ENCODE measurements at places on chromosomes 5 and 9.

DNA sequence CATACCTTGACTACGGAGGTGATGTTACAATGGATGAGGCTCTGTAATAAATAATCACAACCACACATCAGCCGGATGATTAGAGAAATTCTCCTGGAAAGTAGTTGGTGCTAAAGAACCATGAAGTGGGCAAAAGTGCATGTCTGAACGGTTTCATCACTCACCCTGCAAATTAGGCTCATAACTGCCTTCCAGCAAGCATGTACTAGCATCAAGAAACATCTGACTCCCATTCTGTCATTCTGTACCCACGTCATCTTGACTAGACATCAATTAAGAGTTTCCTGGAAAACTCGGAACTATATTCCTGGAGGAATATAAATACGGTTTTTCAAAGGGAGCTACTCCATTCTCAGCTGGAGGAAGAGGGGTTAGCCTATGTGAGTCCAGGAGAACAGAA, 52.2 kb downstream of the HSD17B3 start:
- no peak for DNase-seq

- DNase-seq = no peak
These were observed 12.8 kb downstream of the PDLIM4 start for GRCh38 chr5:132270335-132270665.

DNA sequence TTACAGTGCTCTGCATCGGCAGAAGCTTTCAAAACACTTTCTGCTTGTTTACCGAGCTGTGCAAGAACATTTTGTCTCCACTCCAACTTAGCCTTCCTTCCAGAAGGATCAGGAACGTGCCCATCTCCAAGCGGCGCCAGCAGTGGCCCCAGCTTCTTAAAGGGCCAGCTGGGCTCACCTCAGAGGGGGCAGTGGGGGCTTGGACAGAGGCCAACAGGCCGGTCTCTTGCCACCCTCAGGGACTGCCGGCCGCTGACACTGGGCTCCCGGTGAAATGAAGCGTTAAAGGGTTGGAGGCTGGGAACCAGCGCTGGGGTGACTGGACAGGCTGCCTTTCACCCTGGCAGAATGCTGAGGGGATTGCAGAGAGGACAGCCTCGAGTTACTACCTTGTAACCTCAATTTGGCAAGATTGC, 67.0 kb upstream of the RNU6ATAC start:
- no peak for DNase-seq

GRCh38 chr5:148909766-148910165, 83.4 kb downstream of the ADRB2 start:
- no peak for DNase-seq

DNA sequence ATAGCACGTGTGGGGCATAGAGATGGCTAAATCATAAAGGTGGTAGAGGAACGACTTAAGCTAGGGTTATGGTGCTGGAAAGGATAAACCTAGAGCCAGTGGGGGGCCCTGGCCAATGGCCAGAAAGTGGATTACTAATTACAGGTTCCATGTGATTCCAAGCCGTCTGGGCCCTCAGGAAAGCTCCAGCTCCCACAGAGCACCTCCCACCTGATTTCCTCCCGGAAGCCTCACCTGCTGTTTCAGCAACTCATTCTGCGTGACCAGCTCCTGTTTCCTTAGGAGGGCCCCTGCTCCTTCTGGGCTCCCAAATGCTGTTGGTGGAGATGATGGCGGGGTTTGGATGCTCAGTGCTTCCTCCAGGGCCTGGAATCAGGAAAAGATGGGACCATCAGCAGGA, 16.2 kb downstream of the GPX3 start:
- no peak for DNase-seq

DNA sequence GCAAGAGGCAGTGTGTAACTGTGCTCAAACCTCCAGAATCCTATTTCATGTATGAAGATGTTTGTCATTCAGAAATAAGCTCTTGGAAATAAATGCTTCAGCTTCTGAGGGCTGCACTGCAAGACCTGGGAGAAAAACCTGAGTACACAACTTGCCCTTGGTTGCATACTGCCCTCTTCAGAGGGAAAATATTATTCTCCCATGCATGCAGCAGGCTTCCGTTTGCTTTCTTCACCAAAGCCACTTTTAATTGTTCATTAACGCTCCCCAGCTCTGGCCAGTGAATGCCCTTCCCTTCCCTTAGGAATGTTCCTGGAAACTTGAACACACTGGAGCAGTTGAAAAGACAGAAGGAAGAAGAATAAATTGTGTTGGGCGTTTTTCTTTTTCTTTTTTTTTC, 2.5 kb upstream of the WHRN start:
- no peak for DNase-seq

GRCh38 chr5:146208916-146209522, 5.6 kb downstream of the RBM27 start:
- no peak for DNase-seq
